Effector memory CD8-positive, alpha-beta T cell (primary cell): ENCODE measurements at places on chromosomes 4 and X.

DNA sequence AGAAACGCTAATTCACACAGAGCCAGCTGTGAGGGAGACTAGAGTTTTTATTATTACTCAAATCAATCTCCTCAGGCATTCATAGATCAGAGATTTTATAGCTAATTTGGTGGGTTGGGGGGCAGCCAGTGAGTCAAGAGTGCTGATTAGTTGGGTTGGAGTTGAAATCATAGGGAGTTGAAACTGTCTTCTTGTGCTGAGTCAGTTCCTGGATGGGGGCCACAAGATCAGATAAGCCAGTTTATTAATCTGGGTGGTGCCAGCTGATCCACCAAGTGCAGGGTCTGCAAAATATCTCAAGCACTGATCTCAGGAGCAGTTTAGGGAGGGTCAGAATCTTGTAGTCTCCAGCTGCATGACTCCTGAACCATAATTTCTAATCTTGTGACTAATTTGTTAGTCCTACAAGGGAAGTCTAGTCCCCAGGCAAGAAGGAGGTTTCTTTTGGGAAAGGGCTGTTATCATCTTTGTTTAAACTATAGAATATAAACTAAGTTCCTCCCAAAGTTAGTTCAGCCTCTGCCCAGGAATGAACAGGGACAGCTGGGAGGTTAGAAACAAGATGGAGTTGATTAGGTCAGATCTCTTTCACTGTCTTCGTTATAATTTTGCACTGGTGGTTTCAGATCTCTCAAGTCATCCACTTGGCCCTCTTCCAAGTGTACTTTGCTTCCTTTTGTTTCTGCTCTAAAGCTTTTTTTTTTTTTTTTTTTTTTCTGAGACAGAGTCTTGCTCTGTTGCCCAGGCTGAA is 5.4 kb upstream of the NAA11 start:
- no peak overlapping the region for H3K27ac ChIP-seq
- H3K4me3 ChIP-seq: no peak overlapping the region
- no peak for DNase-seq
- H3K27me3 ChIP-seq: no peaks in the 10 kb centered on the region
- no peaks in the 10 kb centered on the region for H3K36me3 ChIP-seq
- no peaks in the 10 kb centered on the region for H3K4me1 ChIP-seq

DNA sequence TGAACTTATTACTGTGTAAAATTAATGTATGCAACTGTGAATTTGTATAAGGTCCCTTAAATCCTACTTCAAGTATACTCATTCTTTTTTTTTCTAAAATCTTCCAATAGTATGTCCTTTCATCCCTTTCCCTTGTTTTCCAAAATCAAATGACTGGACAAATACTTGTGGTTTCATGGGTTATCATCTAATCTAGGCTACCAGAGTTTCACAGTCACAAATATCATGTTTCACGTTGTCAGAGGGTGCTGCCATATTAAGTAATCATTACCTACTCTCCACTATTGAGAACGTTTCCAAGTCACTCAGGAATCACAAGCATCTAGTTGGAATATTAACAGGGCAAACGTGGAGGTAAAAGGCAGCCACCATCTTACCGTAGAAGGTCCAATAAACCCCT is 1235.0 kb upstream of the TENM3 start:
- H3K4me3 ChIP-seq: no peak overlapping the region
- H3K4me1 ChIP-seq: no peaks in the 10 kb centered on the region
- H3K27ac ChIP-seq: no peak overlapping the region
- H3K36me3 ChIP-seq: no peaks in the 10 kb centered on the region
- no peak for DNase-seq

GRCh38 chr4:155757745-155758265 is 1.0 kb upstream of the GUCY1B1 start:
- H3K27me3 ChIP-seq: peaks cover 19% of the 10 kb centered on the region
- no peaks in the 10 kb centered on the region for H3K4me1 ChIP-seq
- no peak for DNase-seq
- no peak overlapping the region for H3K4me3 ChIP-seq
- H3K27ac ChIP-seq: no peak overlapping the region

DNA sequence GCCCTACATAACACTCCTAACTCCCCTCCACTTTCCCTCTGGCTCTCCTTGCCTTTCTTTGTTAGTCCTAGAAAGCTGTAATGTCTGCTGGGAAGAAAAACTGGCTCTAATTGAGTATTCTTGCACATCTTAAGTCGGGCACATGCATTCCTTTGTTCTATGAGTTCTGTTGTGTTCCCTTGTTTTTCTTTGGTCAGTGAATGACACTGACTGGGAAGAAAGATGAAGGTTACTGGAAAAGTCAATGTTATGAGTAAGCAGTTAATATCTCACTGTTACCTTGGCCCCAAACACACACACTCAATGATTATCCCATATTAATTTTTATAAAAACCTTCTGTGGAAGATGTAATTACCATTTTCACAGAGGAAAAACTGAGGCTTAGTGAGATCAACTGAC is 215.9 kb downstream of the SOWAHB start:
- DNase-seq: no peak
- H3K27me3 ChIP-seq: peaks cover 31% of the 10 kb centered on the region
- no peak overlapping the region for H3K4me3 ChIP-seq
- H3K4me1 ChIP-seq: no peaks in the 10 kb centered on the region
- H3K36me3 ChIP-seq: no peaks in the 10 kb centered on the region
- no peak overlapping the region for H3K27ac ChIP-seq

- H3K4me3 ChIP-seq: no peak overlapping the region
- peaks cover 19% of the 10 kb centered on the region for H3K27me3 ChIP-seq
- H3K27ac ChIP-seq: no peak overlapping the region
- H3K36me3 ChIP-seq: no peaks in the 10 kb centered on the region
Observed at GRCh38 chr4:155759372-155760252, 791 bp downstream of the GUCY1B1 start.

- H3K36me3 ChIP-seq: peaks cover 15% of the 10 kb centered on the region
- no peak for DNase-seq
- peaks cover 8% of the 10 kb centered on the region for H3K4me1 ChIP-seq
- no peak overlapping the region for H3K27ac ChIP-seq
- H3K27me3 ChIP-seq: peaks cover 12% of the 10 kb centered on the region
Observed at GRCh38 chrX:72280321-72280845, 3.3 kb upstream of the RPS4X start.

DNA sequence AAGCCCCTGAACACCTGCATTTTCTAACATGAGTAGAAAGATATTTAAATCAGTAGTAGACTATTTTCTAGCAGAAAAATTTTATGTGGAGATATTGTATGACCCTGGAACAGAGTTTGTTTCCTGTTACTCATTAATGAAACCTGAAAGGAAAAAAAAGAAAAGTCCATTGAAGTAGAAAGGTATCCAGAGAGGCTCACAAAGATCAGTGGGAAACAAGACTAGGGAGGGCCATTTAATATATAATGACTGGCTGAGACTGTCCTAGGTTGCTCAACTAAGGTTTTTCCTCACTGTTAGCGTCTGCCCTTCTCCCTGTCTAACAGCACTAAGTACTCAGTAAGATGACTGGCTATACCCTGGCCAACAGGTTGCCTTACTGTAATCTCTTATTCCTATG is 788.6 kb downstream of the GLUD2 start:
- no peak overlapping the region for H3K4me3 ChIP-seq
- no peaks in the 10 kb centered on the region for H3K36me3 ChIP-seq
- DNase-seq: no peak
- no peaks in the 10 kb centered on the region for H3K27me3 ChIP-seq

DNA sequence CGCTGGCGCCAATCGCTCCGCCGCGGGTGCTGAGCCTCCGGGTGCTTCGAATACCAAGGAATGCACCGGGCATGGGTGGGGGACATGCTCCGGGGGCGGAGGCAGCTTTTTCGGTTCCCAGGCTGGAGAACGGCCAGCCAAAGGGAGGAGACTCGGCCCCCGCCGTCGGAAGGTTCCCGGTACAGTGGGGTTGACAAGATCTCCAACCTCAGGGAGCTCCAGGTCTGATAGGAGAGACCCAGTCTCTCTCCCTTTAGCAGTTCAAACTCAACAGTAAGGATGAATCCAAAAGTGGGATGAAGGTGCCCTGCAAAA is 29.1 kb upstream of the BCORL1 start:
- H3K27ac ChIP-seq: peak overlapping the region; percentile 94
- no peak for DNase-seq
- H3K36me3 ChIP-seq: peaks cover 16% of the 10 kb centered on the region
- no peaks in the 10 kb centered on the region for H3K27me3 ChIP-seq

DNA sequence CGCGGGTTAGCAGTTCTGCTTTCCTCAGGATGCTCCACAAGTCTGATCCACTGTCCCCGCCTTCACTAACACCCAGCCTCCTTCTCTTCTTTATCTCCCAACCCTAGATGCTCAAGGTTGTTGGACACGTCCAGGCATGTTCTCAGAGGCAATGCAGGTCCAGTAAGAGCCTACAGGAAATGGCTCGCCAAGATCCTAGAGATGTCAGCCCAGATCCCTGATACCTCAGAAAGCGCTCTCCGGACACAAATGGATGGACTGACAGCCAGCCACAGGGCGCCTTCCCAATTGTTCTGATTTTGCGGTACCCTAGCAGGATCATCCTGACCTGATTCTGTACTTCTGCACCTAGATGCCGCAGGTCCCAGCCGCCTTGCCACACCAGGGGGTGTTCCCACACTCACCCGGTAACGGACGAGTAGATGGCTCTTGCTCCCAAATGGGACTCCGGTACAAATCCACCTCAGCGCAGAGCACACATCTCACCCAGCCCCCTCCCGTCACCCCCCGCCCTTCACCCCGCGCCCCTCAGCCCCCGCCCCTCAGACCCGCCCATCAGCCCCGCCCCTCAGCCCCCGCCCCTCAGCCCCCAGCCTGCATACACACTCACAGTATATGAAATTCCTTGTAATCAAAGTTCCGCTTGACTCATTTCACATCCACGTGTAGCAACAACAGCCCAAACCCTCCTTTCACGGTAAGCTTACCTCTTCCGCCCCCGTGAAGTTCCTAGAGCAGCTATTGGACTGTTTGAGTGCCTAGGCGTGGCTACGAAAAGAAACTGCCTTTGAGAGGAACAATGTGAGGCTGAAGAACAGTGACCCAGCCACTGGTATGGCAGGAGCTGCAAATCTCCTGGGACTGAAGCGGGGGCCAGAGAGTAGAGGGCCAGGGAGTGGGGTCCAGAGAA is at the start of gene EDA2R:
Gene EDA2R, minus strand, starts transcription at position 488 of the 910 bp plus-strand sequence. CDS start 23,058 bp downstream, outside the sequence.
- no peak within 1 kb of the TSS for H3K4me3 ChIP-seq
- H3K36me3 ChIP-seq: no peaks in the 10 kb centered on the region
- H3K27me3 ChIP-seq: peaks cover 8% of the 10 kb centered on the region

DNA sequence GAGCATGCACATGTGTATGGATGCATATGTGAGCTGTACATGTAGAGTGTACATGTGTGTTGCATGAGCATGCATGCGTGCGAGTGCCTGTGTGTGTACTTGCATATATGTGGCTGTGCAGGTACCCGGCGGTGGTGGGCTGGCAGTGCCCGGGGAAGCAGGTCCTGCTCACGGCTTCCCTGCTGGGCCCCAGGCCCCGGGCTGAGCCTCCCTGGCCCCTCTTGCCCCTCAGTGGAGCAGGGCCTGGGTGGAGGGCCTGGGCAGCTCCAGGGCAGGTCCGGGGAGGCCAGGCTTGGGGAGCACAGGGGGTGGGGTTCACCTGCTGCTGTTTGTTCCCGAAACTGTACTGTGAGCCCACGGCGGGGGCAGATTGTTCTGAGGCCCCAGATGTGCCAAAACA is 9.4 kb downstream of the NAT8L start:
- H3K4me1 ChIP-seq: no peaks in the 10 kb centered on the region
- H3K27me3 ChIP-seq: no peaks in the 10 kb centered on the region
- DNase-seq: no peak
- H3K4me3 ChIP-seq: no peak overlapping the region
- no peaks in the 10 kb centered on the region for H3K36me3 ChIP-seq

- peaks cover 14% of the 10 kb centered on the region for H3K27me3 ChIP-seq
- no peak for DNase-seq
- no peaks in the 10 kb centered on the region for H3K4me1 ChIP-seq
- no peak overlapping the region for H3K4me3 ChIP-seq
- no peak overlapping the region for H3K27ac ChIP-seq
Observed at GRCh38 chr4:15913631-15913970, 24.9 kb downstream of the FGFBP1 start.

GRCh38 chrX:7485061-7485460 is 337.1 kb upstream of the PUDP start:
- no peaks in the 10 kb centered on the region for H3K4me1 ChIP-seq
- no peak overlapping the region for H3K4me3 ChIP-seq
- H3K27ac ChIP-seq: no peak overlapping the region
- H3K36me3 ChIP-seq: no peaks in the 10 kb centered on the region

GRCh38 chr4:31923634-31924033 is 1203.5 kb downstream of the PCDH7 start:
- H3K4me3 ChIP-seq: no peak overlapping the region
- H3K27ac ChIP-seq: no peak overlapping the region
- no peak for DNase-seq

GRCh38 chr4:111934314-111934713 is 210.9 kb upstream of the FAM241A start:
- no peaks in the 10 kb centered on the region for H3K4me1 ChIP-seq
- no peak overlapping the region for H3K4me3 ChIP-seq
- no peaks in the 10 kb centered on the region for H3K27me3 ChIP-seq
- no peak for DNase-seq
- no peaks in the 10 kb centered on the region for H3K36me3 ChIP-seq

DNA sequence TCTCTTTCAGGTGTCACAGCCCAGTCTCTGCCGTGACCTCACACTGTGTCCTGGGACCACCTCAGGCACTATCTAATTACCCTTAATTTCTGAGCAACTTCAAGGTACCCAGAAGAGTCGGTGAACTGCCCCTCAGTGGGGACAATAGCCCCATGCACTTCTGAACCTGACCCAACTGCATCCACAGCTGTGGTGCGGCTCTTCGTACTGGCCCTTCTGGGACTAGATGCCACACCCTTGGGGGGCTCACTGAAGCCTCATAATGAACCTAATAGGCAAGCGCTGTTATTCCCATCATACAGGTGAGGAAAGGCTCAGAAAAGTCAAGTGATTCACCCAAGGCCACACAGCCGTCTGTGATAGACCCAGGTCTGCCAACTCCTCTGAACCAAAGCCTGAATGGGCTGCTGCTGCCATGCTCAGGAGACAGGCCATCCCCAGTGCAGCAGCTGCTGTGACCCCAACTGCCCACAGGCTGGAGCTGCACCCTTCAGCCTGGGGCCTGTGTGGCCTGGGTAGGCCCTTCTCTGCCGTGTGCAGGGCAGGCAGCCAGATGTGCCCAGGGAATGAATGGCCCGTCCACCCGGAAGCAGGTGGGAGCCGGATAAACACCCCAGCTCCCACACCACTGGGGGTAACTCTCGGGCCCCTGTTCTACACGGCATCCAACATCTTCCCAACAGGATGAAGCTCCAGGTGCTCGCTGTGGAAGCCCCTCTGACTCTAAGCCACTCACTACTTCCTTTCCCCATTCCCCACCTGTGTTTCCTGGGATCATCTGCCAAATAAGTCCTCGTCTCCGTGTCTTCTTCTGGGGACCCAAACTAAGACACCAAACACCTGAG is 35.9 kb downstream of the HMX1 start:
- H3K27ac ChIP-seq: no peak overlapping the region
- H3K36me3 ChIP-seq: no peaks in the 10 kb centered on the region
- no peak for DNase-seq
- peaks cover 36% of the 10 kb centered on the region for H3K27me3 ChIP-seq
- H3K4me1 ChIP-seq: peaks cover 5% of the 10 kb centered on the region
